ENCODE measurements at places on chromosomes 13 and 19.

DNA sequence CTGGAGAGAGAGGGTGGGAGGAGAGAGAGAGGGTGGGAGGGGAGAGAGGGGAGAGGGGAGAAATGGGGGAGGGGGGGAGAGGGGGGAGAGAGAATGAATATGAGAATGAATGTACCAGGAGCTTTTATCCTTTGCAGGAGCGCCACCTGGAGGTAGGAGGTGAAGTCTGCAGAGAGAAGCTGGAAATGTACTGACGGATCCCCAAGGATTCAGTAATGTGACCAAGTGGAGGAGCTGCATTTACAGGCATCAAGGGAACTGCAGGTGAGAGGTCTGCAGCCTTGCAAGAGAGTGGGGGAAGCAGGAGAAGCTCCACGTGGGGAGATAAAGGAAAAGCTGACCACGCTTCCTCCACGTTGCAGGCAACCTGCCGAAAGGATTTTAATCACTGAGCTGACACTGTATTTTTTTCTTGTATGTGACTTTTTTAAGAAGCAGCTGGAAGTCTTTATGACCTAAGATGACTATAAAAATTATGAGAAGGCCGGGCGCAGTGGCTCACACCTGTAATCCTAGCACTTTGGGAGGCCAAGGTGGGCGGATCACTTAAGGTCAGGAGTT, 33.7 kb downstream of the VSTM1 start:
- DNase-seq, result peak; percentile 63

DNA sequence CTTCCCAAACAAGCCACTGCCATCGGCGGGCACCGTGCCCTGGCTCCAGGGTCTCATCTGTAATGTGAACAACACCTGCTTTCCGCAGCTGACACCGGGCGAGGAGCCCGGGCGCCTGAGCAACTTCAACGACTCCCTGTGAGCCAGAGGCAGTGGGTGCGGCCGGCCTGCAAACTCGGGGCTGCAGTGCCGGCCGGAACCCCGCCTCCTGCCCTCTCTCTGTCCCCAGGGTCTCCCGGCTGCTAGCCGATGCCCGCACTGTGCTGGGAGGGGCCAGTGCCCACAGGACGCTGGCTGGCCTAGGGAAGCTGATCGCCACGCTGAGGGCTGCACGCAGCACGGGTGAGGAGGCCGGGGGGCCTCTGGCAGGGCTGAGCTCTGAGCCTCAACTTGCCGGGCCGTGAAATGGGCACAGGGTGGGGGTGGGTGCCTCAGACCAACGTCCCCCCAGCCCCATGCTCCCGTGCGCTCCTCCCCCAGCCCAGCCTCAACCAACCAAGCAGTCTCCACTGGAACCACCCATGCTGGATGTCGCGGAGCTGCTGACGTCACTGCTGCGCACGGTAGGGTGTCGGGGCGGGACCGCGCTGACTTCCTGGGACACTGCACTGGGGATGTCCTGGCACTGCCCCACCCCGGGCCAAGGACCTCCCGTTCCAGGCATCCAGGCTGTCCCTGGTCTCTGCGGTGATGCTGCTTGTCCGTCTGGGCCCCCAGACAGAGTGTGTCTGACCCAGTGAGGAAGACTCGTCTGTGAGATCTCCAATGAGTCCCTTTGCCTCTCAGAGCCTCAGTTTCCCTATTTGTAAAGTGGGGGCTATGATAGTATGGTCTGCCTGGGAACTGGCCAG, 2.2 kb downstream of the ABCA7 start:
- DNase-seq, result no peak

DNA sequence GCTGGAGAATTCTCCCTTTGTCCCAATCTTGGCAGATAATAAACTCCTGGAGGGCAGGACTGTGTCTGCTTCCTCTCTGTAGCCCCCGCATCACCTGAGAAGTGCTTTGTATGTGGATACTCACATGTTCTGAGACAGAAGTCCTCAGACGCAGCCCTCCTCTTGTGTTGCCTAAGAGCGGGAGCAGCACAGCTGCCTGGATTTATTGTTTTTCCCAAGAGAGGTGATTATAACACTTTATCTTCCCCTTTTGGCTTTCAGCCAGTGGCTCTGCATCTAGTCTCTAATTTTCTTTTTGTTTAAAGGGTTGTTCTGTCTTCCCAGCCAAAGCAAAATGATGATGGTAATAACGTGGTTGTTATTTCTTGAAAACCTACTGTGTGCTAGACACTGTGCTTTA, 36.1 kb downstream of the OLFM4 start:
- DNase-seq, result no peak

- DNase-seq, result no peak
Observed at GRCh38 chr19:48543121-48543710, 8.8 kb upstream of the SULT2B1 start.

GRCh38 chr13:107157271-107157670, 589.3 kb upstream of the ARGLU1 start:
- DNase-seq, result no peak

All from sciatic nerve (tissue), 2 donors.